ENCODE measurements at places on chromosomes 4 and X. TPM values are rescaled to one million over a fixed set of nuclear protein-coding genes. Genes with fewer than 3 reads are reported as not detected.

DNA sequence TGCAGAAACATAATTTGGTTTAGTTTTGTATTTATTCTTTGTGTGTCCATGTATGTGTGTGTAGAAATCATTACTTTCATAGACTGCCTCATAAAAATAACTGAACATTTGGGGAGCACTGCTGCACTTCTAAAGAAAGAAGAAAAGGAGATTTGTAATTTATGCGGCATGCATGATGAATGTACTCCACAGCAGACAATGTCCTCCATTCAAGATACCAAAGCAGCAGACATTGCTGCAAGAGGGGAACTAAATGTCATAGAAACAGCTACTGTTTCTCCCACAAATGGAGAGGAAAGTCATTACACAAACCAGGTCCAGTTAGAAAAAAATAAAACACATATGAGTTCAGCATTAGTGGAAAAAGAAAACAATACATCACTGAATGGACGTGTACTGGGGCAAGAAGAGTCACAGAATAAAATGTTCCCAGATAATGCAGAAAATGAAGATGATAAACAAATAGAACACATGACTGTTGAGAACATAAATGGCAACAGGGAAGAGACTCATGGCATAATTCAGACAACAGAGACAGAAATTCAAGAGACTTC, 2.6 kb downstream of the DTHD1 start:
- no peak for DNase-seq

DNA sequence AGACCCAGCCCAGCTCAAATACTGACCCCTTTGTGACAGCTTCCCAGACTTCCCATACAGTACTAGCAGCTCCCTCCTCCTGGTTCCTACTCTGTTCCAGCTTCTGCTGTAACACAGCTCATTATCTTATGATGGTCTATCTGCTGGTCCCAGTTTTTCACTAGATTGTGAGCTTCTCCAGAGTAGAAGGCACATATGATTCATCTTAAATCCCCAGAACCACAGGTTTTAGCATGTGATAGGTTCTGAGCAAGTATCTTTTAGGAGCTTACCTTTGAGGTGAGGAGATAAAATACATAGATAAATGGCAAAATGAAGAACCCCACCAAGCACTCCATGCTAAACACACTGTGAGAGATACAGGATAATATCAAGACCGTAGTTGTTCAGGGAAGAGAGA, 27.6 kb upstream of the ANXA3 start:
- DNase-seq: no peak

Gene RTL3
- not detected for total RNA-seq

DNA sequence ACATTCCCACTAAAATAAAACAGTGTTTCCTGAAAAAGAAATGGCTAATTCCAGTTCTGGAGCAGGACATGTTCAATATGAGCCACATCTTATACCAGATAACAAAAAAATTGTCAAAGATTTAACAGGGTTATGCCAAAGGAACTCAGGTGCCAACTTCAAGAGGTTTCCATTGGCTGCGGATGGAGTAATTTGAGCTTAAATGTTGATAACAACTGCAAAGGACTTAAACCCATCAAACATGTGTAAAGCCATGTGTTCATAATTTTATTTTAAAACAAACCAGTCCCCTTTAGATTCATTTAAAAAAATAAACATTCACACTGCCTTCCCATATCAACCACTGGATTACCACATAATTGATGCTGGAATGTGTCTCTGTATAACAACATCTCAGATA, 156.4 kb upstream of the PCDH18 start:
- no peak for DNase-seq

All from GM23338 (cell line).